Stimulated activated CD4-positive, alpha-beta T cell treated with anti-CD3 and anti-CD28 coated beads, TNF-alpha, amount 100 ng/mL, for 1 hour (primary cell): ENCODE measurements at places on chromosomes 12 and 14.

- DNase-seq = no peak
These were observed 610.9 kb downstream of the DIO2 start for GRCh38 chr14:79600406-79600805.

DNA sequence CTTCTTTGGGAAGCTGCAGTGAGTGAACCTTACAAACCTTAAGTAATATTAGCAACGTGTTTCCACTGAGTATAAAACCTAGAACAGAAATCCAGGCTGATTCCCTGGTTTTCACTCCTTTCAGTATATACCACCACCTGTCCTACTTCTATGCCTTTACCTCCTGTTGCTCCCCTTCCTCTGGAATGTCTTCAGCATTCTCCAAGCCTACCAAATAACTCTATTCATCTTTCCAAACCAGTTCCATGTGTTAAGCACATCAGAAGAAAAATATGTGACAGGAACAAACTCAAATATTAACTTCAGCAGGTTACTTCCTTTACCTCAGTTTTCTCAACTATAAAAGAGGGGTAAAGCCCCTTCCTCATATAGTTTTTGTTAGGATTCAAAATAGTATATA, 39.8 kb downstream of the LIMA1 start:
- DNase-seq = no peak

DNA sequence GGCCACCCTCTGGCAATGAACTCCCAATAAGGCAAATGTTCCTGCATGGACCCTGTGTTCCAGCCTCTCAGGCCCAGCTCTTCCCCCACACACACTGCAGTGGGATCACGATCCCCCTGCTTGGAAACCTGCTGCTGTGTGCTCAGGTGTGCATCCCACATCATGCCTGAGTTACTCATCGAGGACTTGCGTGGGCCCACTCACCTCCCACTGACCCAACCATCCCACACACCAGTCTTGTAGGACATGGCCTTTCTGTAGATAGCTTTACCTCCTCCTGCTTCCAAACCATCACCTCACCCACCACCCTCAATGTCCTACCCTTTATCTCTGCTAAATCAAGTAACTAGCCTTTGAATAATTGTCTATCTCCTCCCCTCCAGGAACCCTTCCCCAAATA, 24.6 kb downstream of the NPC2 start:
- no peak for DNase-seq

DNA sequence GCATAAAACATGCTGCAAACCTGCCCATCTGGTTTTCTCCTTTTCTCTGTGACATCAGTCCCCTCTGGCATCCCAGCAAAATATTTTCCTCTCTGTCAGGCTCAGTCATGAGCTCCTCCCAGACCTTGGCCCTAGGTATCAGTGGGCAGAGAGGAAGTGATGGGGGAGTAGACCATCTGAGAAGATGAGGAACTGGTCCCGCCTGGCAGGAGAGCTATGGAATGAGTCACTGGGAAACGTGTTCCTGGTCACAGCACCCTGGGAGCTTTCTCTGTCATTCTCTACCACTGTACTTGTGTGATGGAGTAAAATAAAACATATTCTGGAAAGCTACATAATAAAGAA, 5.0 kb upstream of the SRSF9 start:
- DNase-seq = no peak

DNA sequence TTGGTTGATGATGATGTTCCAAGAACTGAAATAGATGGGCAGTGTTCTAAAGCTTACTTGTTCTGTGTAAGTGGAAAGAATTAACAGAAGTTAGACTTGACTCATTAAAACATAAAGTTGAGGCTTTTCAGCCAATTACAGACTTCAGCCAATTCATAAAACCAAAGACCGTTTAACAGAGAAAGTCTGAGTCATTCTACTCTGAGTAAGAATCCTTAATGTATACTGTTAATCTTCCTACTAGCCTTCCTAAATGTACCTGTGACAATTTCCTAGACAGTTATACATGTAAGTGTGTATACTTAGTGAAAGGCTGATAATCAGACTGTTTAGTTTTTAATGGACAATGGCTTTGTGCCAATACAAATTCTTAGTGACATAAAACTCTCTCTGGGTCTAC, 681.0 kb downstream of the RPL10L start:
- no peak for DNase-seq

GRCh38 chr12:106223485-106224354, 24.1 kb downstream of the CKAP4 start:
- peak; percentile 52 for DNase-seq
